T-helper 17 cell (primary cell): ENCODE measurements at places on chromosomes 11 and 22. TPM values are rescaled to one million over a fixed set of nuclear protein-coding genes. Genes with fewer than 3 reads are reported as not detected.
A peak's percentile ranks its signal among the peaks of the same experiment; 100 is the strongest.

DNA sequence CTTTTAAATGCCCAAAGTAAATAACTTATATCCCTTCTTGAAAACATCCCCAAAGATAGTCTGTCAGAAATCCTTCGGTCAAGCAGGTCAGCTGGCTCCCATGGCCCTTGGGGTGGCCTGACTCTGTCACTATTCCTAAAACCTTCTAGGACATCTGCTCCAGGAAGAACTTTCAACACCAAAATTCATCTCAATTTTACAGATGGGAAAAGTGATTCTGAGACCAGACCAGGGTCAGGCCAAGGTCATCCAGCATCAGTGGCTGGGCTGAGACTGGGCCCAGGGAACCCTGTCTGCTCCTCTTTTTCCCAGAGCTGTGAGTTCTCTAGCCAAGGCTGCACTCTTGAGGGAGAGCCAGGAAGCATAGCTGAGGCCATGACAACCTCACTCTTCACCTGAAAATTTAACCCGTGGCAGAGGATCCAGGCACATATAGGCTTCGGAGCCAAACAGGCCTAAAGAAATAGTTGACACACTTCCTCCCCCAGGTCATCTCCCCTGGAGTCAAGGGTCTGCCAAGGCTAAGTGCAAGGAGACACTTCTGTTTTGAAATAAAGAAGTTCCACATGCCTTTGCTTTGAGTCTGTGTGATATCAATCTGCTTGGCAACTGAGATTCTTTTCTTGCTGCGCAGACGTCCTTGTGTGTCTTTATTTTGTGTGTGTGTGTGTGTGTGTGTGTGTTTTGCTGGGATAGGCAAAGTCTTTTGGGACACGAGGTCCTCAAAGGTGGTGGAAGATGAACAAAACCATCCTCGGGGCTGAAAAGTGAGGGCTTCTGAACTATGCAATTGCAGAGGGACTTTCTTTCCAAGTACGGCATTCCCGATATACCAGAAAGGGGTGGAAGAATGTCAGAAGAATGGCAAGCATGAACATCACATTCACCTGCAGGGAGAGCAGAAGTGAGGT, 16.8 kb upstream of the PRG2 start:
- H3K27me3 ChIP-seq: no peaks in the 10 kb centered on the region
- DNase-seq: no peak
- H3K4me1 ChIP-seq: peaks cover 13% of the 10 kb centered on the region
- no peak overlapping the region for H3K4me3 ChIP-seq

GRCh38 chr11:2916892-2917645, 12.2 kb downstream of the PHLDA2 start:
- no peaks in the 10 kb centered on the region for H3K36me3 ChIP-seq
- no peak for DNase-seq
- H3K27ac ChIP-seq: no peak overlapping the region
- no peak overlapping the region for H3K4me3 ChIP-seq
- peaks cover 11% of the 10 kb centered on the region for H3K4me1 ChIP-seq
- H3K27me3 ChIP-seq: no peaks in the 10 kb centered on the region

GRCh38 chr11:119797123-119797611, 68.2 kb upstream of the NECTIN1 start:
- peaks cover 82% of the 10 kb centered on the region for H3K27me3 ChIP-seq
- no peak overlapping the region for H3K27ac ChIP-seq
- H3K4me1 ChIP-seq: peaks cover 2% of the 10 kb centered on the region

GRCh38 chr22:25282671-25283561, 63.5 kb downstream of the CRYBB2 start:
- H3K4me1 ChIP-seq: peaks cover 8% of the 10 kb centered on the region
- H3K27ac ChIP-seq: no peak overlapping the region
- H3K36me3 ChIP-seq: peaks cover 6% of the 10 kb centered on the region
- H3K4me3 ChIP-seq: peak overlapping the region; percentile 73

GRCh38 chr22:48979482-48979881, 848.2 kb downstream of the BRD1 start:
- no peak for DNase-seq
- H3K27me3 ChIP-seq: peaks cover 53% of the 10 kb centered on the region
- no peak overlapping the region for H3K4me3 ChIP-seq
- no peak overlapping the region for H3K27ac ChIP-seq
- H3K4me1 ChIP-seq: peaks cover 2% of the 10 kb centered on the region

GRCh38 chr22:44935724-44936123, 74.1 kb downstream of the PHF21B start:
- no peak overlapping the region for H3K4me3 ChIP-seq
- H3K27ac ChIP-seq: no peak overlapping the region
- no peaks in the 10 kb centered on the region for H3K36me3 ChIP-seq
- no peak for DNase-seq

DNA sequence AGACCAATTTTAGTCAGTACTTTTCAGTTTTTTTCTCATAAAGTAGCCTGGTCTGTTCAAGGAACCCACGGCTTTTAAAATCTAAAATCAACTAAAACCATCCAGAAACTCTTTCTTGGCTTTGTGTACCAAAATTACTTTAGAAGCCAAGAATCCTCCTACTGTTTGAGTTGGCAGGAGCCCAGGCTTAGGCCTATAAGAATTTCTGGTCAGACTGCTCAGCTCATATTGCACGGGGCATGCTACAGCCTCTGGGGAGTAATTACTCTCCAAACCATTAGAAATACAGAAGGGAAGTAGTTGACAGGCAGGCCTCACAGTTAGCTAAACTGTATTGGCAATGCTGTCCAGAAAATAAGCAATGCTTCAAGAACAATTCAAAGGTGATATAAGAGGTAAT, 1862.9 kb upstream of the RAG2 start:
- H3K4me1 ChIP-seq: no peaks in the 10 kb centered on the region
- no peaks in the 10 kb centered on the region for H3K36me3 ChIP-seq
- no peak overlapping the region for H3K27ac ChIP-seq
- H3K4me3 ChIP-seq: no peak overlapping the region
- DNase-seq: no peak

DNA sequence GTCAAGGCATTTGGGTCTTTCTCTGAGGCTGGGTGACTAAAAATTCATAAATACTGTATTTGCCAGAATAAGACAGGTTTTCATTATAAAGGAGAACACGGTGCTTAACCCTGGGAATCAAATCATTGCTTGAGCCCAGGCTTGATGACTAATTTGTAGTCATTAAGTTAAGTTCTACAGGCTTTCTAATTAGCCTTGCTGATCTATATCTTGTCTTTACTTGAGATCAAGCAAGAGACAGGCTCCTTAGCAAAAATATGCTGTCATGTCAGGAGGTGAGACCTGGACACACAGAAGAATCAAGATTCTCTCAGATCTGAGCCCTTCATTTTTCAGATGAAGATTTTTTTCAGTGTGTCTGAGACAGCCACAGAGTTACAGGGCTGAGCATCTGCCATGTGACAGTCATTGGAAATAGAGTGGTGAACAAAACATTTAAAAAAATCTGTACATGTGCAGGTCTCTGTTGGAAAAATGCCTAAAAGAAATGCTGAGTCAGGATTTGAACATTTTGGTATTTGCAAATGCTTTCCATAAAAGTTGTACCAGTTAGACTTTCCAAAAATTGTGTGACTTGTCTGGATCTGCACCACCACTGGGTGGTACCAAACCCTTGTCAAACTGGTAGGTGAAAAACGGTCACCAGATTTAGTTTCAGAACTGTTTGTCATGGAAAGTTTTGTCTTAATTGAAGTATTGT, 14.6 kb downstream of the ACAT1 start:
- no peak overlapping the region for H3K27ac ChIP-seq
- peaks cover 8% of the 10 kb centered on the region for H3K4me1 ChIP-seq
- DNase-seq: no peak
- no peak overlapping the region for H3K4me3 ChIP-seq
- H3K36me3 ChIP-seq: peaks cover 9% of the 10 kb centered on the region
- no peaks in the 10 kb centered on the region for H3K27me3 ChIP-seq

GRCh38 chr11:72584939-72585597, 89.2 kb downstream of the PDE2A start:
- peak overlapping the region; percentile 91 for H3K4me3 ChIP-seq
- H3K4me1 ChIP-seq: peaks cover 43% of the 10 kb centered on the region
- H3K27me3 ChIP-seq: peaks cover 37% of the 10 kb centered on the region
- peak overlapping the region; percentile 43 for H3K27ac ChIP-seq
- no peak for DNase-seq

Gene FBXO7
- total RNA-seq: 133 TPM

- no peak overlapping the region for H3K27ac ChIP-seq
- peaks cover 15% of the 10 kb centered on the region for H3K27me3 ChIP-seq
- no peaks in the 10 kb centered on the region for H3K4me1 ChIP-seq
- H3K36me3 ChIP-seq: no peaks in the 10 kb centered on the region
Observed at GRCh38 chr11:112829971-112830654, 131.1 kb upstream of the NCAM1 start.

DNA sequence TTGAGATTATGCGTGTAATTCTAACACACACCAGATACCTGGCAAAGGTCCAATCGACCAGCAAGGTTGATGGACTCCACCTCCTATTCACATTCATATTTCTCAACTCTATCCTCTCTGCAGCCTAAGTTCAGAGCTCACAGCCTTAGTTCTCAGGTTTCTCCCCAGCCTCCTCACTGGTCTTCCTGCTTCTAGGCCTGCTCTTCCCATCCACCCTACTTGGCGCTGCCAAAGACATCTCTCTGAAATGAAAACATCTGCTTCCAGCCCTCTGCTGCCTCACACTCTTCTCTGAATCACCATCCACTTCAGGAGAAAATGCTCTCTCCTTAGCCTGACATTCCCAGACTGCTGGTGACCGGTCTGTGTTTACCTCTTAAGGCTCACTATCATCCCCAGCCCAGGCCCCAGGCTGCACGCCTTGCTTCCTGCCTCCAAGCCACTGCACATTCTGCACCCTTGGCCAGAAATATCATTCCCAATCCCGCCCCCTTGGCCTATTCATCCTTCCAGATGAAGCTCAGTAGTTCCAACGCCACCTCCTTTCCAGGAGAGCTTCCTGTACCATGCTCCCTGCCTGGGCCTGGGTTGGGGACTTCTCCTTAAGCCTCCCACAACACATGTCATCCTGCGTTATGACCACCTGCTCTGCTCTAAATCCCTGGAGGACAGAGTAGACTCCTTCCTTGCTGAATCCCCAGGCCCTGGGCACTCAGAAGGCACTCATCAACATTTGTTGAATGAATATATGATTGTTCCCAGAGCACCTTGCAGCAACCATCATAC, 3.5 kb downstream of the ARRB1 start:
- peak overlapping the region; percentile 75 for H3K27ac ChIP-seq
- H3K27me3 ChIP-seq: no peaks in the 10 kb centered on the region
- peak overlapping the region; percentile 28 for H3K4me3 ChIP-seq
- H3K36me3 ChIP-seq: peaks cover 4% of the 10 kb centered on the region
- no peak for DNase-seq

GRCh38 chr11:106821291-106821690, 197.0 kb downstream of the GUCY1A2 start:
- H3K27ac ChIP-seq: no peak overlapping the region
- no peaks in the 10 kb centered on the region for H3K36me3 ChIP-seq
- no peaks in the 10 kb centered on the region for H3K27me3 ChIP-seq
- no peak overlapping the region for H3K4me3 ChIP-seq
- no peak for DNase-seq
- no peaks in the 10 kb centered on the region for H3K4me1 ChIP-seq
